ENCODE measurements at places on chromosomes 3 and 15.

- peak; percentile 38 for DNase-seq
Observed at GRCh38 chr3:153029350-153029749, 132.7 kb upstream of the RAP2B start.

DNA sequence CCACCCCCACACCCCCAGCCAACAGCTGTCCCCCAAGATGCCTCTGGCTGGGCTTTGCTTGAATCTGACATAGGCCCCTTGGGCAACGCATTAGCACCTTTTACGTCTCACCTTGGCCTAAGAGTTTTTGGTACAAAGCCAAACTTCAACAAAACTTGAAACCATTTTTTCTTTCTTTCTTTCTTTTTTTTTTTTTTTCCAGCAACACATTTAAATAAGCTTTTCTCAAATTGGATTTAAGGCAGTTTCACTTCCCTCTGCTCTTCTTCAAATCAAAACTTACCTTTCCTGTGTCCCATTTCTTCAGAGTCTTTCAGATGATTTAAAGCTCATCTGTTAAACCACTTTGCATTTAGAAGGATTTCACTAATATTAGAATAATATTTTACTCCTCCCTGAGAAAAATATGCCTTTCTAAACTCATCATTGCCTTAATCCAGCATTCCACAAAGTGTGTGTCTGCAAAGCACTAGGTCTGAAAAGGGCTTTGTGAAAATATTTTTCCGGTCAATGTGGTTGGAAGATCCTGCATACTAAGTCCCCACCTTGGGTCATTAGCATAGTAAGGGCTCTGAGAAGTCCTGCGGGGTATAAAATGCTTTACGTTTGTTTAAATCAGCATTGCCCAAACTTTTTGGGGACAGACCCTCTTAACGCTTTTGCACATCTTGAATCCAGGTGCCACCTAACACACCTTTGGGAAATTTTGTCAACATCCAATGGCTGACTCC is 217.0 kb downstream of the TLE3 start:
- DNase-seq = no peak

GRCh38 chr3:127547761-127548605 is 42.5 kb downstream of the TPRA1 start:
- peak; percentile 47 for DNase-seq

DNA sequence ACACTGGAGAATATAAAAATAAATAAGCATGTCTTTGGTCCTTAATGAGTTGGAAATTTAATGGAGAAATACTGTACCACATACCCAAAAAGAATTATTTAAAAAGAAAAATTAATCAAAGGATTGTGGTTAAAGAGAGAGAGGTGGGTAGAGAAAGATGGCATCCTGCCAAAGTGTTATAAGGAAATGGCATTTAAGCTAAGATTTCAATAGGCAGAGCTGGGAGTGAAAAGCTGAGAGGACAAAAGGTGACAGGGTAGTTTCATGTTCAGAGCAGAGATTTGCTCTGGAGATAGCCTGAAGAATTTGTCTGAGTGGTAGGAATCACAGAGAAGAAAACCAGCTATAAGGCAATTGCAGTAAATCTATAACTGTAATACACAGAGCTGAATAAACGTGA is 181.0 kb downstream of the SI start:
- DNase-seq = no peak

GRCh38 chr15:79310985-79311900 is at the start of gene TMED3:
TSS of gene TMED3 (plus strand) at chr15:79311112. CDS start at chr15:79311250, 138 bp downstream.
- peak; percentile 77 for DNase-seq

DNA sequence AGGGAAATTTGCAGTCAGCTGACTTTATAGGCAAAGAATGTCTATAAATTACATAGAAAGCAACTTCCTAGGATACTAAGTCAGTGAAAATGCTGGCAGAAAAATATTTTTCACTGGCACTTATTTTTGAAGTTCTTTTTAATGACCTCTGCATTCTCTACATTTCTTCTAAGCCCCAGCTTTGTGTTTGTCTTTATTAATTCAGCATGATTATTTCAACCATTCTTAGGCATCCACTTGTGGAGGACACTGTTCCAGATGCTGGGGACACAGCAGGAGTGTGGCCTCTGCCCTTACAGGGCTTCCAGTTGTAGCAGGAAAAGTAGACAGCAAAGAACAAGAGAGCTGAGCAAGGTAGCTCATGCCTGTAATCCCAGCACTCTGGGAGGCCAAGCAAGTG is 15.0 kb downstream of the LRRK1 start:
- no peak for DNase-seq

GRCh38 chr3:187626581-187626980 is 43.6 kb downstream of the SST start:
- DNase-seq = no peak

DNA sequence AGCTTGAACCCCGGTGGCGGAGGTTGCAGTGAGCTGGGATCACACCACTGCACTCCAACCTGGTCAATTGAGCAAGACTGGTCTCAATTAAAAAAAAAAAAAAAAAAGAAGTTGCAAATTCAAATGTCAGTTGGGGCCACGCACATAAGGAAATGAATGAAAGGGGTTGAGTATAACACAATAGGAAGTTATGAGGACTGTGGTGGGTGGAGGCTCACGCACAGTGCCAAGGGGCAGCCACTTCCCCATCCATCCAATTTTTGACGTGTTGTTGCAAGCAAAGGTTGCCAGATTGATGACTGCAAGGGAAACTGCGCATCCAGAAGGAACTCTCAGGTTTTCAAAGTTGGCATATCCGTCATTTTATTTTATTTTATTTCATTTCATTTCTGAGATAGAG is 532.2 kb downstream of the NTRK3 start:
- DNase-seq = no peak

- no peak for DNase-seq
Observed at GRCh38 chr15:69763831-69764230, 311.2 kb downstream of the RPLP1 start.

- DNase-seq = no peak
Observed at GRCh38 chr3:52498137-52499054, 3.3 kb downstream of the STAB1 start.

- peak; percentile 32 for DNase-seq
Observed at GRCh38 chr3:49930922-49931321, 1.3 kb upstream of the MON1A start.

DNA sequence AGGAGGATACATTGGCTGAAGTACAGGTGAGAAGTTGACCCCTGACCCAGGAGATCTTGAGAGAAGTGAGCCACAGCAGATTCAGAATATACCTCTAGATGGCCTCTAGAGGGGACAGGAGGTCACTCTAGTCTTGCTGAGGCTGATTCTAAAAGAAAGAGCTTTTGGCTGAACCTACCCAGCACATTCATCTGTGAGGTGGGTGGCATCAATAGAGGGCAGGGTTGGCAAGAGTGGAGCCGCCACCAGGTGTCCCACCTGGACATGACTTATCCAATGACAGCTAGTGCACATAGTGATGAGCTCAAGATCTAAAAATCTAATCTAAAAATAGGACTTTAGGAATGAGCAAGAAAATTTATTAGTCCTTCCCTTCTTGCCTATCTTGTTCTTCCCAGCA is 51.6 kb downstream of the CYP19A1 start:
- DNase-seq = peak; percentile 56

DNA sequence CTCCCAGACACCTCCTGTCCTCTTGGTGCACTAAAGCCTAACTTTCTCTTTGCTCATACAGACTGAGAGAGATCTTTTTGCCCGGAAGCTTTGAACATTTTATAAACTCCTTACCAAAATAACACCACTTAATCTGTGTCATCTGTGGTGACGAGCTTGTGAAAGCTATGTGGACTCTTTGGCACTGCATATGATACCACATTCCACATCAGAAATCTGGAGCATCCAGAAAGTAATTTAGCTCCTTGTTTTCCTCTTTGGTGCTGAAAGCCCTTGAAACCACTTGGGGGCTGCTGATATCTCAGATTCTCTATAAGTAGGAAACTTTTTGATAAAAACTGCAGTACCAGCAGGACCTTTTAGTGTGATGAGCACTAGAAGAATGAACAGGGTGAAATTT is 128.3 kb downstream of the ALCAM start:
- DNase-seq = no peak

DNA sequence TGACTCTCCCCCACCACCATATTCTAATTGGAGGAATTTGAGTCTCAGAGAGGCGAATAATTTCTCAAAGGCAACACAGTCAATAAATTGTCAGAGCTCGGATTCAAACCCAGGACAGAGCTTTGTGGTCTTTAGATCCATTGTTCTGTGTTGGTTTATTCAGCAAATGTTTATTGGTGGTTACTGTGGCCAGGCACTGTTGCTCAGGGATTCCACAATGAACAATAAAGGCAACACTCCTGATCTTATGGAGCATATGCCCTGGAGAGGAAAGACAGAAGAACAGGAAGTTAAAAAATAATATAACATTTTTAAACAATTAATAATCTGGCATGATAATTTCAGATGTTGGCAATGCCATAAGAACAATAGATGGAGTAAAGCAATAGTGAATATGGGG is 291.7 kb upstream of the NR2E3 start:
- DNase-seq = no peak

DNA sequence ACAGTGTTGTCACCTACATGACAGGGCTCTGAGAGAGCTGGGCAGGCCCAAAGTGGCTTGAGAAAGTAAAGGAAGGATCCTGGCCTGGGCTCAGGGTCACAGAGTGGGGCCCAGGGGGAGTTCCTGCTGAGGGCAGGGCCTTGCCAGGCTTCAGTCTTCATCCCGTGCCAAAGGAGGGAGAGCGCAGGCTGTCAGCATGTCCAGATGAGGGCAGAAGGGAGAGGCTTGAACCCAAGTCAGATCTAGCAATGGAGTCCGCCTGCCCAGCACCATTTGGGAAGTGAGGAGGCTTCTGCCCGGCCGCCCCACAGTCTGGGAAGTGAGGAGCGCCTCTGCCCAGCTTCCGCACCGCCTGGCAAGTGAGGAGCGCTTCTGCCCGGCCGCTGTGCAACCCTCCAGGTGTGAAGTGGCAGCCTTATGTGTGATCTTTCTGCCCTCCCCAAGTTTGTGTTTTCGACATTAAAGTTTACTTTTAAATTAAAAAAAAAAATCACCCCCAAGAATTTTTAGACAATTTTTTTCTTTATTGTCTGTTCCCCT is 303.6 kb upstream of the PROK2 start:
- no peak for DNase-seq

DNA sequence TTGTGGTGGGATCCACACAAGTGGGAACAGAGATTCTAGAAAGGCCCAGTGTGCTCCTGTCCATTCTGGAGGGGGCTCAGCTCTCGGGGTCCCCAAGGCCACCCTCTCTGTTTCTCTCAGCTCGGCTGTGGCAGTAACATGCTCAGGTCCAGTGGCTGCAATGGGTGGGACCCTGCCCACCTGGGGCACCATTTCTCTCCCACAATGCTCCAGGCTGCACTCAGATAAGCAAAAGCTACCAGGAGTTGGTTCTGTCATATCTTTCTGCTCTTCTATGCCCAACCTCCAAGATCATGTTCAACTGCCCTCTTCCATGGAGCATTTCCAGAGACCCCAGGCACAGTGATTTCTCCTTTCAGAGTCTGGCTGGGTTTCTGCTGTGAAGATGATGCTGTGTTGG is 40.8 kb downstream of the ITGA11 start:
- DNase-seq = no peak

- no peak for DNase-seq
Observed at GRCh38 chr3:99324636-99325203, 313.7 kb upstream of the COL8A1 start.

DNA sequence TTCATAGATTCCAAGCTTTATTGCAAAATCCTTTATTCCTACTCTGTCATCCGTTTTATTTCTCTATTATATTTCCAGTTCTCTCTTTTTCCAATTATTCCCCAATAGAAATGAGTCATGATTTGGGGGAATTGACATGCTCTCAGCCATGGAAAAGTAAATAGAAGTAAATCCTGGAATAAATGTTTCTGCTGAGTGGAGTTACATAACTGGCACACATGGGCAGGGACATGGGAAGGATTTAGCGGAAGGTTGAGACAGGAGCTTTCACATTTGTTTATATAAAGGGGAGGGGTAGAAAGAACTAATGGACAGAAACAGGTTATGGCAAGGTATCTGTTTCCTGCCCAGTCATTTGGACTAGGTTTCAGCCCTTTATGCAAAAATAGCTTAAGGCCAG is 221.6 kb downstream of the PLOD2 start:
- DNase-seq = peak; percentile 29

GRCh38 chr3:101943029-101943428 is 93.7 kb downstream of the NFKBIZ start:
- DNase-seq = no peak

DNA sequence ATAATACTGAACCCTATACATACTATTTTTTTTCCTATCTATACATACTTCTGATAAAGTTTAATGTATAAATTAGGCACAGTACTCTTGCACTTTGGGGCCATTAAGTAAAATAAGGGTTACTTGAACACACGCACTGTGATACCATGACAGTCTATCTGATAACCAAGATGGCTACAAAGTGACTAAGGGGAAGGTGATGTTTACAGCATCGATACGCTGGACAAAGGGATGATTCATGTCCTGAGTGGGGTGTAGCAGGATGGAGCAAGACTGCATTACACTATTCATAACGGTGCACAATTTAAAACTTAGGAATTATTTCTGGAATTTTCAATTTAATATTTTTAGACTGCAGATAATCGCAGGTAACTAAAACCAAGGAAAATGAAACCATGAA is 30.0 kb upstream of the SLC2A2 start:
- DNase-seq = peak; percentile 33

GRCh38 chr3:14525685-14526631 is 14.2 kb downstream of the GRIP2 start:
- no peak for DNase-seq

GRCh38 chr3:181358562-181358961 is 353.2 kb upstream of the SOX2 start:
- DNase-seq = no peak

DNA sequence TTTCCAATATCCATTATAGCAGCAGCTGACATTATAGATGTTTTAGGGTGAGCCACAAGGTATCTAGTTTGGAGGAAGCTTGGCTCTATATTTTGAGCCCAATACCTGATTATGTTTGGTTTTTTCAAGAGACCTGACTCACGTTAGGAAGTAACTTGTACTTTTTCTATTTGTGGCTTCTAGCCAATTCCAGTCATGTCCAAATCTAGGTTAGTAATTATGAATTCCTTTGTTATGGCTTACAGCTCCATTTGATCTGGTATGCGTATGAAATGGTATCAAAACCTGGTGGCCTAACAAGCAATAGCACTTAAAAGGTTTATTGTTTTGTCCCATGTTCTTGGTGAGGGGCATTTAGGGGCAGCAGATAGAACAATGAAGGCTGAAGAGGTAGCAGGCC is 115.9 kb downstream of the TOP2B start:
- peak; percentile 42 for DNase-seq

All from MCF 10A (cell line).